ENCODE measurements at places on chromosomes 1 and 21. TPM values are rescaled to one million over a fixed set of nuclear protein-coding genes. Genes with fewer than 3 reads are reported as not detected.

The LCE6A gene
- not detected for total RNA-seq

GRCh38 chr21:42651515-42652401, 1.7 kb upstream of the PDE9A start:
- no peak for DNase-seq

The AADACL4 gene
- not detected for total RNA-seq

DNA sequence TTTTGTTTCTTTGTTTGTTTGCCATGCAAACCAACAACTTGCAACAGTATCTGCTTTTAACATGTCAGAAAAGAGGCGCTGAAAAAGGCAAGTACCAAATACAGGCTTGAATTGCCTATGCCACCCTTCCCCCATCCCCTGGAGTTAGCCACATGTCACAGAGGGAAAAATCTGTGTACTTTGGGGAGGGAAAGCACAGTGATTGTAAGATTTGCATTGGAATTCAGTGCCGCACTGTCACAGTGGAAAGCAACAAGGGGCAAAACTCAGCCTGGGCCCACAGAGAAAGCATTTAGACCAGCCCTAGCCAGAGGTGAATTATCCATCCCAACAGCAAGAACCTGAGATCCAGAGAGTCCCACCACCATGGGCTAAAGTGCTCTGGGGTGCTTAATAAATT, 52.4 kb upstream of the ACADM start:
- DNase-seq, result no peak

DNA sequence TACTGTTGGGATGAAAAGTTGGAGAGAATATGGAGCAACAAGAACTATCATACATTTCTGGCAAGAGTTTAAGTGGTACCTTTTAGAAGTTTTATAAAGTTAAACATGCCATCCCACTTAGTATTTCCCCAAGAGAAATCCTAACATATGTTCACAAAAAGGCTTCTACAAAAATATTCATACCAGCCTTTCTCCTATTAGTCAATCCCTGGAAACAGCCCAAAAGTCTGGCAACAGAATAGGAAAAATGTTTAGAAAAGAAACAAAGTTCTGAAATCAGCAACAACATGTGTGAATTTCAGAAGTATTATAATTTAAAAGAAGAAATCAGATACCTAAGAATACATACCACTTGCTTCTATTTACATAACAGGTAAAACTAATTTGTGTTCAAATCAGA, 271.0 kb downstream of the DSCAM start:
- DNase-seq, result no peak

DNA sequence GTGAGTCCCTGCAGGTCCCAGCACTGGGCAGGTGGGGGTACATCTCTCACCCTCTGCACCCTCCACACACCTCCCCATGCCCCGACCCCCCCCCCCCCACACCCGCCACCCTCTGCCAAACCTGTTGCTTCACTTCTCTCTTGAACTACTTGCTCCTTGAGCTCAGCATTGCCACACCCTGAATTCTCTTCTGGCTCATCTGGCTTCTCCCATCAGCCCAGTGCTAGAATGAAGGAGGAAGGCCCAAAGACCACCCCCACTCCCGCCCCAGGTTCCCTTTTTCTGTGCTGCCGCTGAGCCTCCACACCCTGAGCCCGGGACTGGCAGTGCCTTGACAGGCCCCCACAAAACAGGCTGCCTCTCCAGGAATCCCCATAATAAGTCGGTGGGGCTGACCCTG, 6.4 kb upstream of the TNNI1 start:
- DNase-seq, result no peak

The BRINP3 gene
- total RNA-seq, result 1.0 TPM

DNA sequence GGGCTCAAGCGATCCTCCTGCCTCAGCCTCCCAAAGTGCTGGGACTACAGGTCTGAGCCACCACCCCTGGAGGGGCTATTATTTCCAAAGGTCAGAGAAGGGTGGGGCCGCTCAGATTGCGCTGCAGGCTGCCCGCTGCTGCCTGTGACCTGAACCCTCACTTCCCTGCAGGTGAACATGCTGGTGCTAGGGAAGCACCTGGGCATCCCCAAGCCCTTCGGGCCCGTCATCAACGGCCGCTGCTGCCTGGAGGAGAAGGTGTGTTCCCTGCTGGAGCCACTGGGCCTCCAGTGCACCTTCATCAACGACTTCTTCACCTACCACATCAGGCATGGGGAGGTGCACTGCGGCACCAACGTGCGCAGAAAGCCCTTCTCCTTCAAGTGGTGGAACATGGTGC, 8.6 kb upstream of the PADI6 start:
- no peak for DNase-seq

The TMEM59 gene
- 174 TPM for total RNA-seq

DNA sequence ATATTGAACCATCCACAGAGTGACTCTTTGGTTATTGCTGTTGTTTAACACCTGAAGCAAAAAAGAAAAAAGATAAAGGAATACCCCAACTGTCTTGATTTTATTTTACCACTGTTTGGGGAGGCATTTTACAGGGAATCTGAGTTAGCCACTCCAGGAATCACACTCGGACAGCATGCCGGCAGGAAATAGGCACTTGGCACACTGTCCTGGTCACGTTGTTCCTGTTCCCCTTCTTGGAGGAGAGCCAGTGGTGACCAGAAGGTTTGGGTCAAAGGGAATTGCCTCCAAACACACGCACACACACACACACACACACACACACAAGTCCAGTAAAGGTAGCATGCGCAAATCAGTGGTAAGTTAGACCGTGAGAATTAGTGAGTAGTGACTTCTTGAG, 13.8 kb downstream of the RGS4 start:
- DNase-seq, result no peak

The NTMT2 gene
- total RNA-seq, result not detected

The SLC9C2 gene
- total RNA-seq, result not detected

GRCh38 chr1:118900643-118901440, 87.3 kb downstream of the TBX15 start:
- no peak for DNase-seq

GRCh38 chr1:206540044-206540780, 32.9 kb downstream of the RASSF5 start:
- no peak for DNase-seq

DNA sequence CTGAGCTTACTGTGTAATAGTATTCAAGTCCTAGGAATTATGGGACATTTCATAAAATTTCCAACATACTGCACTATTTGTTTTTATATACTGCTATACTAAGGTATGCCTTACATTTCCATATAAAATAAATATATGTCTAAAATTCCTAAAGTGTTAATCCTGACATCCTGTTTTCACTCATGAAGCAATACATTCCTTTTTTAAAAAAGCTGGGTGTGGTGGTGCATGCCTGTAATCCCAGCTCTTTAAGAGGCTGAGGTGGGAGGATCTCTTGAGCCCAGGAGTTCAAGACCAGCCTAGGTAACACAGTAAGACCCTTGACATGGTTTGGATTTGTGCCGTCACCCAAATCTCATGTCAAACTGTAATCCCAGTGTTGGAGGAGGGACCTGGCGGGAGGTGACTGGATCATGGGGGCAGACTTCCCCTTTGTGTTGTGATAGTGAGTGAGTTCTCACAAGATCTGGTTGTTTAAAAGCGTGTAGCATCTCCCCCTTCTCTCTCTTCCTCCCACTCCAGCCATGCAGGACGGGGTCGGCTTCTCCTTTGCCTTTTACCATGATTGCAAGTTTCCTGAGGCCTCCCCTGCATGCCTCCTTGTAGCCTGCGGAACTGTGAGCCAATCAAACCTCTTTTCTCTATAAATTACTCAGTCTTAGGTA, 5.8 kb downstream of the CDC42BPA start:
- DNase-seq, result no peak

DNA sequence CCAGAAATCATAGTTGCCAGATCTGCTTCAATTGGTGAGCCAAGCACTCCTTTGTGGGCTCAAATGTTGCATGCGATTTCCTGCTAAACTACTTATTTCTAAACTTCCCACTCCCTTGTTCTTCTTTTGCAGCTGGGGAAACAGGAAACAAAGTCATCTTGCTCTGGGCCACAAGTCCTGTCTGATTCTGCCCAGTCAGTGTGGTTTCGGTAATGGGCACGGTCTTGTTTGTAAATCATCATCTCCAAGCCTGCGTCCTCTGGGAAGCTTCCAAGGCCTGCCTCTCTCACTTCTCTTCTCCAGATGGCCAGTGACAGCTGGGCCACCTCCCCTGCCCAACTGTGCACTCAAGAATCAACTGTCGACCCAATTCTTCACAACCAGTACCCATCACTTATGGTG, 4.4 kb downstream of the S100A8 start:
- DNase-seq, result no peak

The CLCA2 gene
- not detected for total RNA-seq

The CYP4Z1 gene
- total RNA-seq, result not detected

- DNase-seq, result no peak
Measured at GRCh38 chr1:154745286-154745731, 124.8 kb downstream of the KCNN3 start.

DNA sequence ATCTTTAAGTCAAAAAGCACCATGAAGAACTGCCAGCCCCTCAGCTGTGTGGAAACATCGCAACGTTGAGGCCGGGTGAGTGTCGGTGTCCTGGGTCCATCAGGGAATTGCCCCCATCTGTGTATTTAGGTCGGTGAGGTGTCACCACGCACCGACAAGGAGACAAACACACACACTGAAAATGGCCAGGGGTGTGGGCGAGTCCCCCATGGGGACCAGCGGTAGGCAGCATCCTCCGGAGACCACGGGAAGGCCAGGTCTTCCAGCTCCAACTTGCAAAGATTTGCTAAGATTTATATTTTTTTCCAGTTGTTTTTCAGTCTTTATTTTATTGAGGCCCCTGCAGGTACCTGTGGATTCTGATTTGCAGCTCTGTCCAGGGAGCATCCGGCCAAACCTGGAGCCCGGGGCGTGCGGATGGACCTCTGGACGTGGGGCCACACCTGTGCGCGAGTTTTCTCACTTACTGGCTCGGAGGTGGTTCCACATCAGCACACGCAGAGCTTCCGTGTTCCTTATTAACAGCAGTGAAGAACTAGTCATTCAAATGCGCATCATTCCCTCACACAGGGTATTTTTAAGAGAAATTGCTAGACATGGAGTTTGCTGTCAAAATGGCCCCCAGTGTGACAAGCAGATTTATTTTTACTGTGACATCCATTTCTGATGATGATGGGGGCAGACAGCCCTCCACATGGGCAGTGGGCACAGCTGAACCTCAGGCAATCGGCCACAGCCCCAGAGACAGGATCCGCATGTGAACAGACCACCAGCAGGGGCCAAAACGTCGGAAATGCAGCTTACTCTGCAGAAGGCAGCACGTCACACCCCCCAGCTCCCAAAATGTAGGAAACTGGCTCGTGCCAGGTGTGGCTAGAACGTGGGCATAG, 17.2 kb upstream of the SLC19A1 start:
- no peak for DNase-seq

DNA sequence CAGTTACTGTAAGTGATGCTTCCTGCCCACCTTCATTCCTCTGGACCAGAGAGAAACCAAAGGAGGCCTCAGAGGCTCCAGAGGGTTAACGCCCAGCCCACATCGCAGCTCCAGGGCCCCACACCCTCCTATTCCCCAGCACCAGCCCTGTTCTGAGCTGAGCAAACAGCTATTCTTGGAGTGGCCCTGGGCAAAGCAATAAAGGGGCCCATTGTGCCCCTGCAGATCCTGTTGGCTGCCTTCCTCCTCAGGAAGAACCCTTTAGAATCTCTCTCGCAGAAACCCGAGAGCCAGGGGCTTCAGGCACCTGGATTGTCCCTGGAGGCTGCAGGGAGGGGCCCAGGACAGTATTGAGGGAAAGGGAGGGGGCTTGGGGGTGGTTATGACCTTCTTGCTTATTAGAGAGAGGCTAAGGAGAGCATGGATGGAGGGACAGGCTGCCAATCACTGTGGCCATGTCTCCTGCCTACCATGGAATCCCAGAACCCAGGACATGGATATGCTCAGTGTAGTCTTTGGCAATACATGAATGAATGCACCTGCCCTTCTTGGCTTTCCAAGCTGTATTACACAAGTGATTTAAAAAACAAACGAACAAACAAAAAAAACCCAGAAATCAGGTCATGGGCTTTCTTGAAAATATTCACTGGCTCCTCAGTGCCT, 9.2 kb downstream of the PADI2 start:
- DNase-seq, result no peak

GRCh38 chr1:231515748-231516147, 12.7 kb upstream of the TSNAX start:
- DNase-seq, result no peak

DNA sequence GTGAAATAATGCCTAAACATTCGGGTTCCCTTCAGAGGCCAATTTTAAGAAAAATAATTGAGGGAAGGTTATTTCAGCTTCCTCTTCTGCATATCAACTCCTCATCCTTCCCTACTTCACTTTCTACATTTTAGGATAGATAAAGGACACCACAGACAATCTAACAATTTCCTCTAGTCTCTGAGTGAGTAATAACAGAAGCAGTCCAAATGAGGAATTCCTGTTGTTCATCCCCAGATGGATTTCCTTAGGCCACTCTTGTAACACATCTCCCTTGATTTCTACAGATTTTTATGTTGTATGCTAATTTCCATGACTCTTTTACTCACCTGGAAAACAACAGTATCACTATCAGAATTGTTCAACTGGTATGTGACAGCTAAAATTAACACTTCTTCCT, 87.7 kb upstream of the LYPLAL1 start:
- no peak for DNase-seq

The IGSF21 gene
- total RNA-seq, result not detected

DNA sequence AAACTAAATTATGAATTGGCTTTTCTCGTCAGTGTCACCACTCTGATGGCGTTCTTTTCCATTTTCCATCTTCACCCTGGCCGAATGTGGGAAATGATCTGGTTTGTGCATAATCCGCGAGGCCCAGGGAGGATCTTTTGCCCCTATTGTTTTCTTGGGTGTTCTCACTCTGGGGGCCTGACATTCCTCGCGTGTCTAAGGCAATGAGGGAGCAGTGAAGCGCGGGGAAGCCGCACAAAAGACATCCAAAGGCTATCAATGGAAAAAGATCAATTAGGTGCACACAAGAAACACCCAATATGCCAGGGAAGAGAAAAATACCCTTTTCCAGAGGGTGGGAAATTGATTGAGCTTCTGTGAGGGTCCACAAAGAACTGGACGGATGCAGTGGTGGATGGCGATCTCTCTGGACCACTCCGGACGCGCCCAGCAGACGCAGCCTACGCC, 941 bp upstream of the C1orf21 start:
- DNase-seq, result no peak

- no peak for DNase-seq
Measured at GRCh38 chr1:188386666-188387065, 1557.9 kb downstream of the PLA2G4A start.

GRCh38 chr1:29180497-29181412, 945 bp downstream of the SRSF4 start:
- no peak for DNase-seq

- DNase-seq, result no peak
Measured at GRCh38 chr1:168979276-168979675, 127.2 kb upstream of the ATP1B1 start.

The RC3H1 gene
- total RNA-seq, result 21.4 TPM

All from Panc1 (cell line).